ENCODE measurements at places on chromosomes 7 and 10.

DNA sequence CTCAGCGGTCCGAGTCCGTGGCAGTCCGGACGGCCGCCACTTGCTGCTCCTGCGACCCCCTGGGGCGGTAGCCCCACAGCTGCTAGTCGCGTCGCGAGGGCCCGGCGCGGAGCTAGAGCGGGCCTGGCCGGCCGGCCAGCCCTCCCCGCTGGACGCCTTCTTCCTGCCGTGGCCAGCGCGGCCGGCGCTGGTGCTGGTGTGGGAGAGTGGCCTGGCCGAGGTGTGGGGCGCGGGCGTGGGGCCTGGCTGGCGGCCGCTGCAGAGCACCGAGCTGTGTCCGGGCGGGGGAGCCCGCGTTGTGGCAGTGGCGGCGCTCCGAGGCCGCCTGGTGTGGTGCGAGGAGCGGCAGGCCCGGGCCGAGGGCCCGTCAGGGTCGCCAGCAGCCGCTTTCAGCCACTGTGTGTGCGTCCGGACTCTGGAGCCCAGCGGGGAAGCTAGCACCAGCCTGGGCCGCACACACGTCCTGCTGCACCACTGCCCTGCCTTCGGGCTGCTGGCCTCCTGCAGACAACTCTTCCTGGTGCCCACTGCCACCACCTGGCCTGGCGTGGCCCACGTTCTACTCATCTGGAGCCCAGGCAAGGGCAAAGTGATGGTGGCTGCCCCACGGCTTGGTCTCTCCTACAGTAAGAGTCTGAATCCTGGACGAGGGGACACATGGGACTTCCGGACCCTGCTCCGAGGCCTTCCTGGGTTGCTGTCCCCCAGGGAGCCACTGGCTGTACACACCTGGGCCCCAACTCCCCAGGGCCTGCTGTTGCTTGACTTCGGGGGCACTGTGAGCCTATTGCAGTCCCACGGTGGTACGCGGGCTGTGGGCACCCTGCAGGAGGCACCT is 631 bp downstream of the HPS6 start:
- DNase-seq = peak; percentile 24

- DNase-seq = no peak
Observed at GRCh38 chr10:21964983-21965665, 38.4 kb downstream of the DNAJC1 start.

GRCh38 chr10:6570893-6571292 is 9.2 kb downstream of the PRKCQ start:
- DNase-seq = no peak

- DNase-seq = no peak
Observed at GRCh38 chr10:29810816-29811215, 176.0 kb upstream of the SVIL start.

DNA sequence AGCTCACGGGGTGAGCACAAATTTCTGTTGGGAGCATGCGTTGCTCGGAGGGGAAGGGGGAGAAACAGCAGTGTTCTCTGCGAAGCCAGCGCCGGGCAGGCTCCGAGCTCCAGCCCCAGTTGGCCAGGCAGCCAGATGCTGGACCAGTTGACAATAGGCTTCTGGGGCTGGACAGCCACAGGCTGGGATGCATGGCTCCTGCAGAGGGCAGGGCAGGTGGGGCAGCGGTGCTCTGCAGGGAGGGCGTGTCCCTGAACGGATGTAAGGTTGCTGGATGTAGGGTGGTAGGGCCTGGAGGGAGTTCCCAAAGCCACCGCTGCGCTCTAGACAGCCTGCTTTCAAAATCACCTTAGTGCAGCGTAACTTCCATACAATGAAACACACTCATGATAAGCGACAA is 574.9 kb downstream of the GLRX3 start:
- DNase-seq = no peak

DNA sequence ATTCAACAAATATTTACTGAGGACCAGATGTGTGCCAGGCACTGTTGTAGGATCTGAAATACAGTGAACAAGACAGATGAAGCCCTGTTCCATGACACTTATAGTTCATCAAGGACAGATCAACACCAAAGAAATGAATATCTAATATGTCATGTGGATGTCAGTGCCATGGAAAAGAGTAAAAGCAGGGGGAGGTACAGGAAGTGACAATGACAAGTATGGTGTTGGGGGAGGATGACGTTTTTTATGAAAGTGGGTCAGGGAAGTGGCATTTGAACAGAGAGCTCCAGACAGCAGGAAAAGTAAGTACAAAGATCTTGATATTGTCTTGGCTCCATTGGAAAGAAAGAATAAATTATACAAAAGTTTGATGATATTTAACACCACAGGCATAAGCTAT is 7.0 kb upstream of the SFMBT2 start:
- no peak for DNase-seq

GRCh38 chr10:34826857-34827766 is 12.0 kb upstream of the PARD3 start:
- no peak for DNase-seq

DNA sequence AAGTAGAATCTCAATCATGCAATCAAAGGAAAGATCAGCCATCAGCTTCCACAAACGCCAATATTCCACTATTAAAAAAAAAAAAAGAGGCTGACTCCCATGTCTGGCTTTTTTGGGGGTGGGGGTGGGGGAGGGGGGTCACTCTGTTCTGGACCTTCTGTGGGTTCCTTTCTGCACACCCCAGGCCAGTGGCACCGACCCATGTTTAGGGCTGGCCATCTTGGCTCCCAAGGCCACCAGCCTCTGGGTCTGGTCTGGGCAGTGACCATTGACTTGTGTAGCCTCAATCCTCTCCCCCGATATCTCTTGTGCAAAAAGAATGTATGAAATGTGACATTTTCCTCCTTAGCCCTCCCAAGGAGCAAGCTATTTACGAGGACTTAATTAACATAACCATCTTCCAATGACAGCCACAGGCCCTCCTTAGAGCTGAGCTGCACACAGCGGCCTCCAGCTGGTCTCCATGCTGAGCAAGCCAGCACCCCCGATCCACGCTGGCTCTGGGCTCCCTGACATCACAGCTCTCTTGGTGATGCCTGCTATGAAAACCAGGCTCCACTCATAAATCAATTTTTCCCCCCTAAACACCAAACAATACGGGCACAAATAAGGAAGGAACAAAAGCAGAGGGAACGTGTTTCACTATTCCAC is 100.1 kb downstream of the ZRANB1 start:
- DNase-seq = no peak

- DNase-seq = no peak
Observed at GRCh38 chr7:38561166-38561565, 70.0 kb downstream of the AMPH start.

- DNase-seq = no peak
Observed at GRCh38 chr7:130087364-130087763, 17.0 kb downstream of the KLHDC10 start.

DNA sequence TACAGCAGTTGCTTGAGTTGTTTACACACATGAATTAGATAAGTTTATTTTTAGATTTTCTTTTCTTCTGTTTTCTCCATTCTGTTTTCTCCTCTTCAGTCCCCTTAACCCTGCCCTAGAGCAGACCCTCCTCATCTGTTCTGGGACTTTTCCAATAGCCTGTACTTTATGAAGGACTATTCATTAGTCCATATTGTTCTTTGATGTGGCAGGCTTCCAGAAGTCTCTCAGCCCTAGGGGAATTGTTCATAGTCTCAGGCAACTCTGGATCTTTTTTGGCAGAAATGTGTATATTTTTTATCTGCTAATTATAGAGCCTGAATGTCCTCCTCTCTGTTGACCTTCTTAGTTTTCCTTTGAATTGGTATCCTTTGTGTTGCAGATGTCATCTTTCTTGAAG is 25.4 kb downstream of the KAT6B start:
- DNase-seq = no peak

DNA sequence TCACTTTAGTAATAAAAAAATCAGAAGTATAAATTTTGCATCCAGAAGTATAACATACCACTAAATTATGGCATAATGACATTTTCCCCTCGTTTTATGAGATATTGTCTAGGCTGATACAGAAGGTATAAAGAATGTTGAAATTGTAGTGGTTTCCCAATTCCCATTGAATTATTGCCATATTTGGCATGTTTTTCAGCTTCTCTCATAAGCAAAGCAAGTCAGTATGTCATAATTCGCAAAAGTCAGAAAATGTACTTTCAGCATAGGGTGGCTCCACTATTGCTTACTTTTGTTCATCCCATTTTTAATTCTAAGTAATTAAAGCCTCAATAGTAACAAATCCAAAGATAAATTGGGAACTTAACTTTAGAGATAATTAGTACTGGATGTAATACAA is 19.7 kb upstream of the PTPRZ1 start:
- no peak for DNase-seq

DNA sequence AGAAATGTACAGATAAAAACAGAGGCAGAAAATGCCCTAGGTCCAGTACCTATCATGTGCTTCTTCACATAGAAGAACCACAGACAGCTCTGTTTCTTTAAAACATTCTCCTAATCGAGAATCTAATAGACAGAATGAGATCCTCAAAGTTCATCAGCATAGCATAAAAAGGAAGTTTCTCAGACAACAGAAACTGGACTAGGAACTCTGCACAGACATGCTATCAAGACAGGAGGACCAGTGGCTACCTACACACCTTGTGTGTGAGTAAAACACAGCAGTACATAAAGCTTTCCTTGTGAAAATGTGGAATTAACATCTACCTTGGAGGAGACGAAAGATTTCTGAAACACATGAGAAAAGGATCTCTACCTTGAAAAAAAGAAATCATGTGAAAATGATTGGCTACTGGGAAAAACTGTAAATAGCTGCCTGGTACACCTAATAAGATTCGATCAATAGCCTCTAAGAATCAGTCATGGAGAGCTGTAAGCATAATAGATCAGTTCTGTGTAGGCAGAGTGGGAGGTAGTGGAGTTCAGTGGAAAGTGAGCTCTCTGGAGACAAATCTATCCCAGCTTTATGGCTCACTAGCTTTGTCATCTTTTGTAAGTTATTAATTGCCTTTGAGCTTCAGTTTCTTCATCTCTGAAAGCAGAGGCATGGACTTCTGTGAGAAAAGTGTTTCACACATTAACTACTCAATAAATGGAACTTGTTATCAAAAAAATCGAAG is 26.7 kb downstream of the ELAPOR2 start:
- DNase-seq = no peak

DNA sequence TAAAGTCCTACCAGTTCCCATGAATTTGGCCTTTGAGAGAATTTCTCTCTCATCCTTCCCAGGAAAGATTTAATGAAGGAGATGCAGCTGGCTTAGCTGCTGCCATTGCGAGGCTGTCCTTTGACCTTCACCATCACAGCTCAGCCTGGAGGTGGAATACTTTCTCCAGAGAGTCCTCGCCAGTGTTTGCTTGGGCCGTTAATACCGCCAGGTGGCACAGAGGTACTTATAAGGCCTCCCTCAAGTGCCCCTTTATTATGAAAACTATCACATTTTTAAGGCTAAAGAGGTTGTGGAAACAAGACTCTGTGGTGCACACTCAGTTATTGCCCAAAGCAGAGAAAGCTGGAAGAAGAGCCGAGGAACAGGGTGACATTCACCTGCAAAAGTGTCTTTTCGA is 330.6 kb downstream of the CCSER2 start:
- DNase-seq = no peak

- DNase-seq = peak; percentile 58
Observed at GRCh38 chr10:96370584-96371157, 11.9 kb upstream of the OPALIN start.

- DNase-seq = no peak
Observed at GRCh38 chr7:219581-220150, 27.3 kb downstream of the FAM20C start.

DNA sequence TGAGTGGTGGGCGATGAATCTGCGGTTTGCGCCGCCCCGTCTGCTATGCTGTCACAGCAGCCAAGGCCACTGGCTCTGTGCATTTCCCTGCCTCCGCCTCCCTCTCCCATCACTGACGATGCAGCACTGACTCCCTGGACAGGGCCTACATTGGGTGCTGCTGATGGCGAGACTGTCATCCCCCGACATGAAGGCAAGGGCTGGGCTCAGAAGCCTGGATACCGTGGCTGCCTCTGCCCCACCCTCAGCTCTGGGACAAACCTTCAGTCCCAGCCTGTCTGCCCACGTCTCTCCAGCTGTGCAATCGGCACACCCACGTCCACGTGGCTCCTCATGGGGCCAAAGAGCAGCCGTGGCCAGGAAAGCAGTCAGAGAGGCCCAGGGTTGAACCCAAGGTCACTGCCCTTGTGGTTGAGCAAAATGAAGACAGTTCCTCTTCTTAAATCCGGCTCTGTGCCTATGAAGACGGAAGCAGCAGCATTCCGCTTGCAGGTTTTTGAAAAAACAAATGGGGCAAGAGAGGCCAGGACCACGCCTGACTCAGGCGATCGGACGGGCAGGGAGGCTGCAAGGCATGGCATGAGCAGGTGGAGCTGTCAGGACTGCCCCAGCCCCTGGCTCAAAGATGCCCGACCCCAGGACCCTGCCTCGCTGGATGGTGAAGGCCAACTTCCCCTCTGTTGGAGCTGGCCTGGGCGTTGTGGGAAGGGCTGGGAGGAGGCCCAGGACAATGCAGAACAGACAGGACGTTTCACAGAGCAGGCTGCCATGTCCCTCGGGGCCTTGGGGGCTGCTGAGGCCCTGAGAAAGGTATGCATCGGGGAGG is 517.5 kb downstream of the DNAJB6 start:
- DNase-seq = no peak

DNA sequence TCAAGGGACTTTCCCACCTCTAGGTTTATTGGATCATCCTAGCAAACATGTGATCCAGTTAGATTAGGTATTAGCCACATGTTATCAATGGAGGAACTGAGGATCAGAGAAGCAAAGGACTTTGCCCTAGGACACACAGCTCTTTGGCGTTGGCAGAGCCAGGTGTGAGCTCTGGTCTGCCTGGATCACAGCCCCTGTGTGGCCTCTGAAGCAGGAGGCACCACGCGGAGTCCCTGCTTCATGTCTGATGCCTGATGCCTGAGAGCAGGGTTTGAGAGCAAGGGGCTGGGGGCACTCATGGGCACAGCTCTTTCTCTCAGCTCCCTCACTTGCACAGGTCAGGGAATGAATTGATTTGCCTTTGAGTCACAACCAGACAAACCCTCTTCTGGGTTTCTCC is 64.7 kb upstream of the CTBP2 start:
- DNase-seq = no peak

GRCh38 chr7:43491984-43492383 is 90.9 kb upstream of the STK17A start:
- no peak for DNase-seq

DNA sequence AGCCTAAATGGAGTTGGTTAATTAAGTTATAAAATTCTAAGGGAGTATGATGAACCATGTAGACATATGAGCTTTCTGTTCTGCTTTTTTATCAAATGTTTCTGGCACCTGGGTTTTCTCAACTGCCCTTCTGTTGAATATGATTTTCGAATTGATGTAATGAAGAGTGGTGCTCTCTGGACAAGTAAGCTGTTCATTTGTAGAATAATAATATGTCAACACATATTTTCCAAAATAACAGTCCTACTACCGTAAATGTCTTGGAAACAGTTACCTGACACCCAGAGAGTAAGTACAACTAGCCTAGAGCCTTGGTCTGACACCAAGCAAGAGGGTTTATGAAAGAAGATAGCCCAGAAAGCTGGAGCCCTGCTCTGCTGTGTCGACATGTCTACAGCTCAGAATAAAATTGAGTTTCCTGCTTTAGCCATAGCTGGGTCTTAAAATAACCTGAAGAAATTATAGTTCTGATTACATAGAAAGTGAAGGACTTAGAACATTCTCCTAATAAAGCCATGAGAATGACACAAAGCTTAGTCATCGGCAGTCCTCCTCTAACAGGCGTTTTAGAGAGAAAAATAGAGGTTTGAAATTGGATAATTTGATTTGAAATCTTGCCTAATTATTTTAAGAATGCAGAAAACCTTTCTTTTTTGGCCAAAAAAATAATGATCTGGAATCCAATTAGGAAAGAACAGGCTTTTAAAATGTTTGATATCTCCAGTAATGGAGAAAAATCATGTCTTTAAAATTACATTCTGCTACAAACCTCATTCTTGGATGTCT is 25.1 kb downstream of the HDAC9 start:
- no peak for DNase-seq

GRCh38 chr10:85995791-85996190 is 370.8 kb downstream of the GRID1 start:
- DNase-seq = no peak

Data from neuronal stem cell (in vitro differentiated cells).